ENCODE measurements at places on chromosomes 3 and 15. TPM values are rescaled to one million over a fixed set of nuclear protein-coding genes. Genes with fewer than 3 reads are reported as not detected.

The TMEM207 gene
- not detected for total RNA-seq

The TEX55 gene
- total RNA-seq, result not detected

The FGF12 gene
- not detected for total RNA-seq

The SORD gene
- total RNA-seq, result 30.8 TPM

The SLC12A1 gene
- total RNA-seq, result not detected

The BRPF1 gene
- 11.4 TPM for total RNA-seq

The NOX5 gene
- not detected for total RNA-seq

The ARID3B gene
- 3.0 TPM for total RNA-seq

The THSD4 gene
- total RNA-seq, result 14.7 TPM

The MGA gene
- 7.7 TPM for total RNA-seq

All from bronchus fibroblast of lung (primary cell).